ENCODE measurements at places on chromosomes 5 and 9.

GRCh38 chr5:39423331-39423751 is 1.4 kb downstream of the DAB2 start:
- DNase-seq = no peak

GRCh38 chr5:153256-153655 is 38.0 kb upstream of the LRRC14B start:
- DNase-seq = no peak

DNA sequence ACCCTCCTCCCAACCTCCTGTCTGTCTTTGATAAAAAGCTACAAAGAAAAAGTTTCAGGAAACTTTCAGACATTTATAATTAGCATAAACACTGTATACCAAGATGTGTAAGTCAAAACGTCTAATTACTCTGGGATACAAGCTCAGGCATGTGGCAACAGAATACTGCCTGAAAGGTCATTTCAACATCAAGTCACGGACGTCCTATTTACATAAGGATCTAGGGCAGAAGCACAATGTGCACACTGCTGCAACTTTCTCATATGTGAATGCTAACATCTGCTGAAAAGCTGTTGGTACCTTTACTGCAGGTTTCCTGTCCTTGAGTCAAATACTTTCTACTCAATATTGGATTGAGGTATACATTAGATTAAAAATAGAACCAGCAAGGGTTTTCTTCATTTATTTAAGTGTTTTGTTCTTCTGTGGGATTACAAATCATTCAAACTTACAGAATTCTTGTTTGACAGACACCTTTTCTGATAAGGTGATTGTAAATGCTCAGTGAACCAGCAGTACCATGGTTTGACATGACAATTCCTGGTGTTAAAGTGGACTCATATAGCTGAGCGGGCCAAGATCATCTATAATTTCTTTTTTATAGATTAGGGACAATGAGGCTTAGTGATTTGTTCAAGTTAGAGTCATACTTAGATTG is 36.8 kb downstream of the ELL2 start:
- no peak for DNase-seq

GRCh38 chr5:175845229-175845628 is 26.1 kb upstream of the CPLX2 start:
- DNase-seq = no peak

- no peak for DNase-seq
Observed at GRCh38 chr9:104923289-104923688, 4.7 kb downstream of the ABCA1 start.

DNA sequence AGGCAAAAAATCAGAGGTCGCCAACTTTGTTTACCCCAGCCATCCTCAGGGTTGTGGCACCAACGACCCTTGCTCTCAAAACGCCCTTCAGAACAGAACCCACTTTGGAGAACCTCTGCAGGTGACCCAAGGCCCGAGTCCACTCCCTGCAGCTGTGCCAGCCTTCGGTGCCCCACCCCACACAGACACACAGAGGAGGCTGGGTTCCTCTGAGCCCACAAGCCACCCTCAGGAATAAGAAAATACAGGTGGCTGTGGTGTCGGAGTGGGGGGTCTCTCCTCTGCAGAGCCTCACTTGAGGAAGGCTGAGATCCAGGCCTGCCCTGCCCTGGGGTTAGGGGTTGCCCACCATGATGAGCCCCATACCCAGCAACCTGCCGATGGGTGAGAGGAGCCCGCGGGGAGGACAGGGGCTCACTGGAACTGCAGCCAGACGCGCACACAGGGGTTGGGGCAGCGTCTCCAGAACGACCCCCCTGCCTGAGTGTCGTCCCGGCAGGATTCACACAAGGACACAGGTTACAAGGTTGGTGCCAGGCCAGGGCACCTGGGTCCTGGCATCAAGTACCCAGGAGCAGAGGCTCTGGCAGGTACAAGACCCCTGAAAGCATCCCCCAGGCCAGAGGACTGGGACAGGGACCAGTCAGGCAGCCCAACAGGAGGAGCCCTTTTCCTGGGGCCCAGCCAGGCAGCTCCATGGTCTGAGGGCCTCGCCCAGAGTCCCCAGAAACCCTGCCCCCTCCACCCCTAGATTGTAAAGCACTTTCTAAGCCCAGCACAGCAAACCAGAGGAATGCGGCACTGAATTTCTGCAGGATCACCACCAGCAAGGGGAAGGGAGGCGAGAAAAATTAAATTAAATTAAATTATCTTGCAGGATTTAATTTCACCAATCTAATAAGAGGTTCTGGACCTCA is 40.0 kb downstream of the NACC2 start:
- no peak for DNase-seq

DNA sequence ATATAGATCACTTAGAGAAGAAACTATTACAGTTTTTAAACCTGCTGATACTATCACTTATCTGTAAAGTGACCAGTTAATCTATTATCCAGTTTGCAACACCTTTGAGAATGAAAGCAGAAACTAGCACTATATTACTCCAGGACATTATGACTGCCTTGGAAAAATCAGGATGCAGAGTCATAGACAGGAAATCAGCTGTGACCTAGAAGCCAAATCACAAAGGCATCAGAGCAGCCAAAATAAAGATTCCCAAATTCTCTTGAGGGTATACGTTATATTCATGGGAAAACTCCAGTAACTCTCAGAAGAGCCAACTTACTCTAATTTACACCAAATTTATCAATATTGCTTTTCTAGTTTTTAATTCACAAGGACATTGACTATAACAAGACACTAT is 49.9 kb downstream of the CDO1 start:
- no peak for DNase-seq

GRCh38 chr9:135607401-135608293 is 31.7 kb downstream of the GLT6D1 start:
- no peak for DNase-seq

DNA sequence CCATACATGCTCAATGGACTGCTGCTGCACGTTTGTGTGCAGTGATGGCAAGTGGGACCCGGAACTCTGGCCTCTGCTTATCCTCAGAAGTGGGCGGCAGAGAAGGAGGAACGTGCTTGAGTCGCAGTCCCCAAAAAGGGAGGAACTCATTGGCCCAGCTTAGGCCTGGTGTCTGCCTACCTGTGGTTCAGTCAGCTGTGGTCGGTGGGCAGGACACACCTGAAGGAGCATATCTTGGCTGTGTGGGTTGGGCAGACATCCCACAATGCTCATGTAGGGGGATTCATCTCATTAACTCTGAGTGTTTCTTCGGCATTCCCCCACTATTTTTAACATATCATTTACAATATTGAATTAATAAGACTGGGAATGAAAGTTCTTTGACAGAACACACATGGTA is 122.9 kb upstream of the IL12B start:
- no peak for DNase-seq

DNA sequence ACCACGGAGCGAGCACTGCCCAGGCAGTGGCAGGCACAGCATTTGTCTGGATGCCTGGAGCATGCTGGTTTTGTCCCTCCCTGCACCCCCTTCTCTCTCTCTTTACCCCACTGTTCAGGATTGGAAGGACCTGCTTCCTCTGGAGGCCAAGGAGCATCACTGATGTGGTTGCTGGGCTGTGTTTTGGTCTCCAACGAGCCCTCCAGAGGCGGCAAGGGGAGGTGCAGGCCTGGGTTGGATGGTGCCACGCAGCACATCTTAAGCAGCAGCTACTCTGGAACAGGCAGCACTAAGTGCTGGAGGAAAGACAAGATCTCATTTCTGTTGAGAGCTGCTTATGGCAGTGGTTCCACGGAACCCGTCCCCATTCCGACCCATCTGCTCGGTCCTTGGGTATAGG is 139.6 kb downstream of the CMYA5 start:
- DNase-seq = no peak

Measured in CD4-positive, alpha-beta T cell treated with Interferon alpha-2 for 1 hour (primary cell).